Right lobe of liver (tissue), 6 donors: ENCODE measurements at places on chromosomes 11 and 22. TPM values are rescaled to one million over a fixed set of nuclear protein-coding genes. Genes with fewer than 3 reads are reported as not detected.

The UPK3A gene
- total RNA-seq, result not detected

The POTEH gene
- total RNA-seq, result not detected

The CLDN5 gene
- total RNA-seq, result 5.7 TPM

The NEU3 gene
- 6.1 TPM for total RNA-seq

The MS4A12 gene
- total RNA-seq, result not detected

The CASP12 gene
- total RNA-seq, result not detected

The FBLN1 gene
- 2.8 TPM for total RNA-seq

The PDGFD gene
- total RNA-seq, result 1.0 TPM

DNA sequence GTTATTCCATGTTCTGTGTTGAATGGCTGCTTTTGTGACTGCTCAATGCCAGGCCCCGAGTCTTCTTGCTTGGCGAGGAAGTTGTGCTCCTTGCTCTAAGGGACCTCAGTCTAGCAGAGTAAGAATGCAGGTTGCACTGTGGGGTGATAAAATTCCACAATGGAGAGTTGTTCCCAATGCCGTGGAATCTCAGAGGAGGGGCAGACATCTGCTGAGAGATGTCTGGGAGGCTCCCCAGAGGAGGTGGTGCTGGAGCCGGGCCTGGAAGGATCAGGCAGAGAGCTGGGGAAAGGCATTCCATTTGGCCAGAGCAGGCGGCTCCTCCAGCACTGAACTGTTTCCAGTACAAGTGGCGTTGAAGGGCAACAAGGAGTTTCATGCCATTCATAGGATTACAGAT, 55.2 kb downstream of the ST3GAL4 start:
- DNase-seq, result no peak

DNA sequence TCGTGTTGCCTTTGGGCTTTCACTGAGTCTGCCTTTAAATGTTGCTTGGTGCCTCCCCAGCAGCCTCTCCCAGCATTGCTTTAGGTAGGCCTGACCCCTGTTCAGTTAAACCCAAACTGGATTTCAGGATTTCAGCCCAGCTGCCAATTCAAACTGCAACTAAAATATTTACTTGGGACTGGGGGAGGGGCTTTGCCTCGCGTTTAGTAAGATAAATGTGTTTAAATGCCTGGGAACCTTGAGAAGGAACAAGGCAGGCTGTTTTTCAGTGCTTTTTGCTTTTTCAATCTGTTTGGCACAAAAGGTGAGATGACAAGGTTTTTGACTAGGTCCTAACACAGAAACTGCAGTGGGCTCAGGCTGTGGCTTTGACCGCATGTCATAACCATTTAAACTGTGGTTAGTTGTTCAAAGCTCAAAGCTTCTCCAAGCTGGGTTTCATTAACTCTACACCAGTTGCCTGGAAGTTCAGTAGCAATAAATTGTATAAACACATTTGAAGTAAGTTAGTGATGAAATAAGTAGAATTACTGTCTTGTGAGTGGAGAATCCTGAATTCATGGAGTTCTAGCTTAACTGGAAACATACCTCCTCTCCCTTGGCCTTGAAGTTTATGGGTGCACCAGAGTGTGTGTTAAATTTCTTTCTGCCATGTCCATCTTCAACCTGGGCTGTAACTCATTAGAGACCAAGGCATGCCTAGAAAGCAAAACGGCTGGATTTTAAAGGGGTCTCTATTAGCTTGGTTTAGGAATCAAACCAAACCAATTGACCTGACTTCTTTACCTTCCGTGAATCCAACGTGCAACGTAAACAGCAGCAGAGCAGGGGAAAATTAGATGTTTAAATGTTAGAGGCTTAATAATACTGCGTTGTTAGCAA, 3.6 kb downstream of the PKNOX2 start:
- DNase-seq, result peak; percentile 62

GRCh38 chr11:19580646-19581045, 132.0 kb upstream of the NAV2 start:
- DNase-seq, result no peak

DNA sequence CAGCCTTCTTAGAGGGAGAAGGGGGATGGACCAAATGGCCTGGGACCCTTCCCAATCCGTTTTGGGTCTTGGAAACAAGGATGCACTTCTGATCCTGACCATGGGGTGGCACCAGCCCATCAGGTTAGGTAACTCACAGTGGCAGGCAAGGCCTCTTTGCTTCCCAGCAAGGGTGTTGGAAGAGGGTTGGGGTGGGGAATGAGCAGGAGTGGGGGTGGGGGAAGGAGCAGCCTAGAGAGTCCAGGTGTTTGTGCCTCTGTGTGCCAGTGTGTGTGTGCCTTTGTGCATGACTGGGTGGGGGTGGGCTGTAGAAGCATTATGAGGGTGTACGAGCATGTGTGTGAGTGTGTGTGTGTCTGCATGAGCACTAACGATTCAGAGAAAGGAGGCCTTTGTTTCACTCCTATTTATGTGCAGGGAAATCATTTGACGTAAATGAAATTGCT, 213.1 kb downstream of the INSC start:
- DNase-seq, result peak; percentile 66

DNA sequence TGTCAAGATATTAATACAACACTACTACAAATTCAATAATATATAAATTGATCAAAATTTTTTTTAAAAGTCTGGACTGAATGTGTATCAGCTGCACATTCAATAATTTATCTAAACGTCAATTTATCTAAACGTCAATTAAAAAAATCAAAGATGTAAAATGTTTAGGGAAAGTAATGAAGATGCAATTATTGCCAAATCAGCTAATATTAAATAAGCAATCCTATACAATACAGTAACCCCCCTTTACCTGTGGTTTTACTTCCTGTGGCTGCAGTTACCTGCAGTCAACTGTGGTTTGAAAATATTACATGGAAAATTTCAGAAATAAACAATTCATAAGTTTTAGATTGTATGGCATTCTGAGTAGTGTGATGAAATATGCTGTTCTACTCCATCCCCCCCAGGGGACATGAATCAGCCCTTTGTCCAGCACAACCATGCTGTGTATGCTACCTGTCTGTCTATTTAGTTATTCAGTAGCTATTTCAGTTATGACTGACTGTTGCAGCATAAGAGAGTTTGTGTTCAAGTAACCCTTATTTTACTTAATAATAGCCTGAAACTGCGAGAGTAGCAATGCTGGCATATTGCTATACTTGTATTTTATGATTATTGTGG, 72.2 kb downstream of the CWF19L2 start:
- DNase-seq, result no peak

GRCh38 chr11:46367244-46367915, 14.1 kb upstream of the MDK start:
- peak; percentile 72 for DNase-seq

- no peak for DNase-seq
These were observed 8.6 kb upstream of the SYT12 start for GRCh38 chr11:67014343-67014742.

- DNase-seq, result no peak
These were observed 9.4 kb downstream of the CNGA4 start for GRCh38 chr11:6248248-6248647.

DNA sequence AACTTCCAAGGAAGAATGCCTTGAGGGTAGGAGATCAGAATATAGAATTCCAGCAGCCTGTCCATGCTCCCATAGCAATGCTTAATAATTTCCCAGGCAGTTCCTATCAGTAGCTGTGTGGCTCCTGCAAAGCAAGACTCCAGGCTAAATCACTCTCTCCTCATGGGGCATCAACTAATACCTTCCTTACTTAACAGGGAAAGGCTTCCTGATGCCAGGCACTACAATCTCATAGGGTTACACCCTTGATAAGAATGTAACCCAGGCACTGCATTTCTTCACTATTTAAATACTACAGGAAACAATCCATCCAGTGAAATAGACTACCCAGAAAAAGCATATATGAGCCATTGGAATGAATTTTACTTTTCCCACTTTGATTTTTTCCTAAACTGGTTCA, 615.0 kb upstream of the ARHGAP42 start:
- DNase-seq, result no peak

DNA sequence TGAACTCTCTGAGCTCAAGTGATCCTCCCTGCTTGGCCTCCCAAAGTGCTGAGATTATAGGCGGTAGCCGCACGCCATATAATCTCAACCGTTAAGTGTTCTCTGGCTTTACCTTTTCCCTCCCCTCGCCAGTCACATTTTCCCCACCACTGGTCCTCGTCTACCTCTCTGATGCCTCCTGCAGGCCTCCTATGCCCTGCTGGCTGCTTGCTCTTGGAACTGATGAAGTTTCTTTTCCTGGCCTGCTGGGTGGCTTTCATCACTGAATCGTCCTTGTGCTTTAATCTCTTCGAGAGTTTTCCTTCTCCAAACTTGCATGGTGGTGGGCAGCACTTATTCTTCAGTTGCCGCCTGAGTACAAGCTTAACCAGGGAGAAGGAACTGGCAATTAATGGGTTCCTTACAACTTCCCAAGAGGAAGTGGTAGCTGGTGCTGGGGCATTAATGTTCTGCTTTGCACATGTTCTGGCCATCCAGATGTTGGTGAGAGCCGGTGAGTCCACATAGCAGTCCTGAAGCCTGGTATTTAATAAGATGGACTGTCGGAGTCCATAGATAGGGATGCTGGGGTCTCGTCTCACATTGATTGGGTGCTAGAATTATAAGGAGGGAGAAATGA, 1.3 kb downstream of the C22orf31 start:
- no peak for DNase-seq

GRCh38 chr11:131690776-131691175, 320.4 kb downstream of the NTM start:
- no peak for DNase-seq

DNA sequence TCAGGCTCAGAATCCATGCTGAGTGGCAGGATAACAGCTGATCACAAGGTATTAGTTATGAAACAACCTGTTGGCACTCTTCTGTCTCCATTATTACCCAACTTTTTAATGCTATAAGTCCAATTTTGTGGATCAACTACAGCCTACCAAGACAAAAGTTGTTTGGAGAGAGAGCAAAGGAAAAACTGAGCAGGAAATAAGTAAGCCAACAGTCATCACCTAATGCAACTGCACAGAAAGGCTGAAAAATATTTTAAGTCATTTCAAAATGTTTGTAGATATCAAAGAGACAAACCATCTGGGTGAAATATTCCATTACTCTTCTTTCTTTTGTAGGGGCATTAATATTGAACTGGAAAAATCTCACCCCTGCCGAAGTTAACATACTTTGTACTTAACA, 41.6 kb downstream of the FDX1 start:
- DNase-seq, result no peak

DNA sequence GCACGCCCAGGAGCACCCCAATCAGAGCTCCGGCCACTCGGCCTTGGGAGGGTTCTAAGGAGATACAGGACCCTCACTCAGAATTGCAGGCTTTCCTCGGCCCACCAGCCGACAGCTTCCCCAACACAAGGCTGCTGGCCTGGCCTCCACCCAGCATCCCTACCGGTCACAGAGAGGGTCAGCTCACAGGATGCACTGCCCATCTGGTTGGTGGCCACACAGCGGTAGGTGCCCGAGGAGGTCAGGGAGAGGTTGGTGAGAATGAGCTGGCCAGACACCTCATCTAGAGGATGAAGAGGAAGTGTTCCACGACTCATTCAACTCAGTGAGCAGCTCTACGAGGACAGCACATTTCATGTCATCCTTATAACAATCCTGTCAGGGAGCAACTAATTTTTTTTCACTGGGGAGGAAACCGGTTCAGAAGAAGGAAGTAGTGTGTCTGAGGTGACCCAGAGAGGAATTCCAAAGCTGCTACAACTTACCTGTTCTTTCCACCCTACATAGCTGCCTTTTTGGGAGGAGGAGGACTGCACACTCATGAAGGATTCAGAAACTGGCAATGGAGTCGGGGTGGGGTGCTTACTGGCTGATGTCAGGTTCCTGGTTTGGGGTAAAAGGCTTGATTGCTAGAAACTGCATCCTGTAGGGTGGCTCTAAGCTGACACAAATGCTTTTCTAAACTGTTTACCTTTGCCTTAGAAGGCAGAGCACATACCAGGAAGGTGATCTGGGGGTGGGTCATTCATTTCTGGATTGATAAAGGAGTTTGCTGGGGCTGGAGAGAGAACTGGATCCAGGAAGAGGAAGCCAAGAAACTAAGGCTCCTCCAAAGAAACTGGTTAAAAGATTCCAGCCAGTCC, 3.3 kb downstream of the VSIG2 start:
- DNase-seq, result no peak

DNA sequence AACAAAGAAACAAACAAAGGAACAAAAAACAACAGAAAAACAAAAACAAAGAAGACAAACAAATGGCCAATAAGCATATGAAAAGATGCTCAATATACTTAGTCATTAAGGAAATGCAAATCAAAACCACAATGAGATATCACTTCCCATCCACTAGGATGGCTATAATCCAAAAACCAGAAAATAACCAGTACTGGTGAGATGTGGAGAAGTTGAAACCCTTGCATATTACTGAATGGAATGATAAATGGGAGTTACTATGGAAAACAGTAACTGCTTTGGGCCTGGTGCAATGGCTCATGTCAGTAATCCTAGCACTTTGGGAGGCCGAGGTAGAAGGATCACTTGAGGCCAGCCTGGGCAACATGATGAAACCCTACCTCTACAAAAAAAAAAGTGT, 44.9 kb upstream of the RBFOX2 start:
- DNase-seq, result no peak
